ENCODE measurements at places on chromosomes 6 and 20.

DNA sequence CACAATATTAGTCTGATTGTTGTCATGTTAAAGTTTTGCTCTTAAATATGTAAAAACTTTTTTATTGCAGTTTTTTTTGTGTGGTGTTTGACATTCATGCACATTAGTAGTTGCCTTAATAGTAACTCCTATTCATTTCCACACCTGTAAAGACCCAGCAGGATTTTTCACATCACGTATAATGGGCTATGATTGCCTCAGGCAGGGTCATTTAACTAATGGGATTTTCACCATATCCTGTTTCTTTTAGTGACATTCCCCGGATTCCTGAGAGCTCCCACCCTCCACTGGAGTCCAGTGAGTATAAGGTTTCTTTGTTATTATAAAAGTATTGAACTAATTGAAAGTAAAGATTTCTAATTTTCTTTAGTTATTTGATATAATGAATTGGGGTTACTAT is 359.2 kb downstream of the RIMS1 start:
- DNase-seq: no peak

DNA sequence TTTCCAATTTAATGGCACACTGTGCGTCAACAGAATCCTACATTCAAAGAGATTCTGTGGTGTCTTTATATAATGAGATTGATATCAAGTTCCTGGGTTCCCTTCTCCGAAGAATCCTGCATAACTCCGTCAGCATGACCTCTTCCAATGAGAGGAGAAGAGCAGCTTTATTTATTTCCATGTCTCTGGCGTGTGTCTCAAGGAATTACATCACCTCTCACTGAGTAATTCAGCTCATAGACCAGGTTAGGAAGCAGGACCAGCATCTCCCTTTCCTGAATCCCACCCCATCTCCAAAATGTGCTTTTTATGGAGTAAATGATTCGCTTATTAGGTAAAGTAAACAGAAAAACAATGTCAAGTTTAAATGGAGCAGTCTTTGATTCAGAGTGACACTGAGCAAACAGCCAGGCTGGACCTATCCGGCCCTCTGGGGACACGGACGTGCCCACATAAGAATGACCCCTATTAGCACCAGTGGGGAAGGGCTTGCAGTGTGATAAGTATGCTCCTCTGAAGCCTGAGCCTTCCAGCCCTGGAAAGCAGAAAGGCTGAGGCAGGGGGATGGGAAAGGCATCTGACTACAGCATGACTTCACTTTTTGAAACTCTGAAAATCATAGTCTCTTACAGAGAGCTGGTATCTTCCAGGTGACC is 165.2 kb downstream of the CLIC5 start:
- DNase-seq: no peak

- no peak for DNase-seq
Observed at GRCh38 chr6:85000001-85000400, 235.6 kb upstream of the TBX18 start.

GRCh38 chr20:21352703-21353102 is 44.6 kb downstream of the NKX2-4 start:
- DNase-seq: no peak

- DNase-seq: no peak
Observed at GRCh38 chr6:90220273-90220672, 76.4 kb downstream of the BACH2 start.

- DNase-seq: no peak
Observed at GRCh38 chr20:49540687-49541435, 27.1 kb downstream of the PTGIS start.

Measured in activated CD4-positive, alpha-beta T cell treated with anti-CD3 and anti-CD28 coated beads for 24 hours (primary cell).